ENCODE measurements at places on chromosomes 11 and 22.
A peak's percentile ranks its signal among the peaks of the same experiment; 100 is the strongest.

DNA sequence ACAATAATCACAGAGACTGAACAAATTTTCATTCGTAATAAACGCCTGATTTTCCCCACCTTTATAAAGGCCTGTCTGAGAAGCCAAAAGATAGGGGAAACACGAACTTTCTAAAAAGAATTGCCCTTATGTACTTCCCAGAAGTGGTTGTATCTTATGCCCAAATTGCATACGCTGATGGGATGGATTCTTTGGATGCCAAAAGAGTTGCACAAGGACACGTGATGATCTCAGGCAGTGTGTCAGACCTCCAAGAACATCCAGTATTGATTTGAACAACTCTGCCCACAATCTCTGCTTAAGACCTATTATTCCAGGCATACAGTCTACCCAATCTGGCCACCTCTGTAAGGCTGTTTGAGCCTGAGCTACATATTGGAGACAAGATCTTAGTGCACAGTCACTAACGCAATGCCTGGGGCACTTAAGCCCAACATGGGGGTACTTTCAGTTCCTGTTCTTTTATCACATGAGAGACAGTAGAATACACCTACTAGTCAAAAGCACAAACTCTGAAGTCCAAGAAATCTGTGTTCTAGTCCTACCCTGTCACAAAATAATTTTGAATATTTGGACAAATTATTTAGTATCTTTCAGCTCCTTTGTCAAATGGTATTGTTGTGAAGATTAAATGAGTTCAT is 38.9 kb downstream of the OR10A6 start:
- no peaks in the 10 kb centered on the region for H3K27me3 ChIP-seq
- no peaks in the 10 kb centered on the region for H3K36me3 ChIP-seq
- peaks cover 36% of the 10 kb centered on the region for H3K4me1 ChIP-seq
- no peak for DNase-seq
- no peak overlapping the region for H3K27ac ChIP-seq

DNA sequence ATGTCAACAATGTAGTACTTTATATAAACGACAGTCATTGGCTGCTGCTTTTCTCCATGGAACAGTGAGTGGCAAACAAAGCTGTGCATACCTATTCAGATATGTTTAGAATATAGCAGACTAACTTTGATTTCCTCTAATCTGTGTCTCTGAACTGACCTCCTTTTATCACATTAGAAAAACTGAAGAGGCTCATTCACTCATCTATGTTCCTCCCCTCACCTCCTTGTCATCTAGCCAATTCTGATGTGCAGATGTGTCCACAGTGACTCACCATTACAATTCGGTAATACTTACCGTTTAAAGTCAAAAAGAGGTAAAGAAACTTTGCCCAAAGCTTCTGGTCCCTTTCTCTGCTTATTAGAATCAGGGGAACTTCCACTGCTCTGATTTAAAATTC is 51.5 kb upstream of the RPS13 start:
- no peak for DNase-seq
- no peak overlapping the region for H3K27ac ChIP-seq
- H3K36me3 ChIP-seq = no peaks in the 10 kb centered on the region
- H3K4me1 ChIP-seq = no peaks in the 10 kb centered on the region
- H3K27me3 ChIP-seq = no peaks in the 10 kb centered on the region

- DNase-seq = no peak
- H3K27ac ChIP-seq = no peak overlapping the region
- H3K36me3 ChIP-seq = no peaks in the 10 kb centered on the region
- no peaks in the 10 kb centered on the region for H3K4me1 ChIP-seq
Observed at GRCh38 chr11:122893131-122893530, 10.6 kb downstream of the JHY start.

GRCh38 chr11:128357073-128357472 is 230.3 kb downstream of the ETS1 start:
- no peaks in the 10 kb centered on the region for H3K4me1 ChIP-seq
- no peak for DNase-seq
- H3K4me3 ChIP-seq = no peak overlapping the region
- no peaks in the 10 kb centered on the region for H3K27me3 ChIP-seq
- H3K27ac ChIP-seq = no peak overlapping the region

GRCh38 chr11:3104051-3104714 is 47.0 kb upstream of the CARS1 start:
- H3K27ac ChIP-seq = no peak overlapping the region
- H3K27me3 ChIP-seq = no peaks in the 10 kb centered on the region
- no peak for DNase-seq
- H3K4me3 ChIP-seq = no peak overlapping the region
- no peaks in the 10 kb centered on the region for H3K4me1 ChIP-seq
- H3K36me3 ChIP-seq = no peaks in the 10 kb centered on the region

GRCh38 chr22:17841836-17842235 is 67.6 kb upstream of the BID start:
- no peaks in the 10 kb centered on the region for H3K4me1 ChIP-seq
- H3K27ac ChIP-seq = no peak overlapping the region
- no peaks in the 10 kb centered on the region for H3K27me3 ChIP-seq
- H3K4me3 ChIP-seq = no peak overlapping the region

- H3K27me3 ChIP-seq = no peaks in the 10 kb centered on the region
- no peak overlapping the region for H3K4me3 ChIP-seq
- H3K36me3 ChIP-seq = no peaks in the 10 kb centered on the region
- no peak for DNase-seq
- H3K27ac ChIP-seq = no peak overlapping the region
- no peaks in the 10 kb centered on the region for H3K4me1 ChIP-seq
Observed at GRCh38 chr11:110738641-110739040, 26.4 kb upstream of the ARHGAP20 start.

GRCh38 chr22:50712341-50713007 is 25.5 kb upstream of the ACR start:
- peak; percentile 40 for DNase-seq
- no peaks in the 10 kb centered on the region for H3K27me3 ChIP-seq
- H3K4me3 ChIP-seq = no peak overlapping the region
- peaks cover 5% of the 10 kb centered on the region for H3K4me1 ChIP-seq

DNA sequence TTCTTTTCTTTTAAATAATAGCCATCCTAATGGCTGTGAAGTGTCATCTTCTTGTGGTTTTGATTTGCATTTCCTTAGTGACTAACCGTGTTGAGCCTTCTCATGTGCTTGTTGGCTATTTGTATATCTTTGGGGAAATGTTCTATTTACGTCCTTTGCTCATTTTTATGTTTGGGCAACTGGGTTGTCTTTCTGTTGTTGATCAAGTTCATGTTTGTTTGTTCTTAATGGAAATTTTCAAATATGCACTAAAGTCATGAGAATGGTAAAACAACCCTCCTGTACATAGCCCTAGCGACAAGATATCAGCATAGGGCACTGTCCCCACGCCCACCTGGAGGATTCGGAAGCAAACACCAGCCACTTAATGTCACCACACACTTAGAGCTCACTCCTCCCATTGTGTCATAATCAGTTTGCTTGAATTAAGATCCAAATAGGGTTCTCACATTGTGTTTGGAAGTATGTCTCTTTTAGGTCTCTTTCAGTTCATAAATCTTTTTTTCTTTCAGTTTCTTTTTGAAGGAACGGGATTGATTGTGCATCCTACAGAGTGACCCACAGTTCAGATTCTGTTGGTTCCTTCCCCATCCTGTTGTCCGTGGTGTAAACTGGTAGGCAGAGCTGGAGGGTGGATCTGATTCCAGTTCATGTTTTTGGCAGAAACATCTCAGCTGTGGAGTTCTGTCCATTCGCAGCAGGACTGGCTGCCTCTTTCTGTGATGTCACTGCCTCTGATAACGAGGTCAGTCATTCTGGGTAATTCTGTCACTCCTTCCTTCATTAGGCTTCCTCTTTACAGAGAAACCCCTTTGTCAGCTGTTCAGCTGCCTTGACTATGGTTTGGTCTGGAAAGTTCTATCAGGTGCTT is 26.4 kb upstream of the ADORA2A start:
- H3K36me3 ChIP-seq = peaks cover 6% of the 10 kb centered on the region
- no peaks in the 10 kb centered on the region for H3K27me3 ChIP-seq
- DNase-seq = no peak
- H3K27ac ChIP-seq = no peak overlapping the region
- H3K4me3 ChIP-seq = no peak overlapping the region

- no peak for DNase-seq
- no peak overlapping the region for H3K27ac ChIP-seq
- H3K4me1 ChIP-seq = no peaks in the 10 kb centered on the region
- no peaks in the 10 kb centered on the region for H3K27me3 ChIP-seq
- H3K4me3 ChIP-seq = no peak overlapping the region
Observed at GRCh38 chr11:37442576-37442975, 844.5 kb upstream of the RAG2 start.

DNA sequence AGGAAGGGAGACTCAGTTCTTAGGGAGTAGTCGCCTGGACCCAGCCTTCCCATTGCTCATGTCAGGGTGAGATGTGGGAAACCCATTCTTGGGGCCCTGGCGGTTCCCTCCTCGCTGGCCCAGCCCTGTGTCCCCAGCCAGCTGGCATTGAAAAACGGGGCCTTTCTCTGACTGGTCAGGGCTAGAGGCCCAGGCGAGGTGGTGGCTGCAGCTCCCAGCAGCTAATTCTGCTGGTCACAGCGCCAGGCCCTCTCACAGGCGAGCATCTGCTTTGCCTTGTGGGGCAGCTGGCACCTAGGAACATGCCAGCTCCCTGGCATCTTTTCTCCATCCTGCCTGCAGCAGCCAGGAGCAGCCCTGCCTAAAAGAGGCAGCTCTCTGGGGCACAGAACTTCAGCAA is 20.1 kb downstream of the TSPAN18 start:
- no peaks in the 10 kb centered on the region for H3K4me1 ChIP-seq
- H3K4me3 ChIP-seq = no peak overlapping the region
- H3K27me3 ChIP-seq = no peaks in the 10 kb centered on the region
- DNase-seq = no peak

DNA sequence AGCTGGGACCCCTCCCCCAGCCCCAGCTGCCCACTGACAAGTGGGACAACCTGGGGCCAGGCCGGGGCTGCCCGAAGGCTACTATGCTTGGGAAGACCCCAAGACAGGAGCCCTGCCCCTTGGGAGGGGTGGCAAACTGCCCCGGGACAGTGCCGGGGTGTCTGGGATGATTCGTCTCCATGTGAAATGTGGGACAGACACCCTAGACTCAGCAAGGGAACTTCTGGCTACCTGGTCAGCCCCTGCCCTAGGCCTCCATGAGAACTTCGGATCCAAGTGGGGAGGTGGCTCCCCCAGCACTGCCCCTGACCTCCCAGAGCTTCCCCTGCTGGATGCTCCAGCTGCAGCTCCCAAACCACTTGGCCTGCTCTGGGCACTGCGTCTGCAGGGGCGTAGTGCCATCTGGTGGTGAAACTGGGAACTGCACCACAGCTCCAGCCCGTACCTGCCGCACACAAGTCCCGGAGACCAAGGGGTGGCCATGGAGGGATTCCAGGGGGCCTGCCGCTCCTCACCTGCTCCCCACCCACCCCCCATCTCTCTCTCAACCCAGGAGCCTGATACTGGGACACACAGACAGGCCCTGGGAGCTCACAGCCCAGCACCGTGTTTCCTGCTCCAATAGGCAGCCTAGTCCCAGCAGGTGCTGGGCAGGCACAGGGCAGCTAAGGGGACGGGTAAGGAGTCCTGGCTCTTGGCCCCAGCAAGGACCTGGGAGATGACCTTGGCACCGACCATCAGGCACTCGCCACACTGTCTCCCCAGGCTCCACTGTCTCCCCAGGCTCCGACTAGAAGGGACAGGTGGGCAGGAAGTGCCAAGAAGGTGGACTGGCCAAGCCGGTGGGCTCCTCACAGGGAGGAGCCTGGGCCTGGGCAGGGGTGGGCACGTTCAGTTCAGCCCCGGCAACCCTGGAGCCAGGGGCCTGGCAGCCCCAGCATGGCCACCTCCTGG is 194.1 kb downstream of the IGLL1 start:
- H3K27ac ChIP-seq = no peak overlapping the region
- peak; percentile 65 for DNase-seq
- H3K4me3 ChIP-seq = no peak overlapping the region
- no peaks in the 10 kb centered on the region for H3K27me3 ChIP-seq
- no peaks in the 10 kb centered on the region for H3K36me3 ChIP-seq
- no peaks in the 10 kb centered on the region for H3K4me1 ChIP-seq

GRCh38 chr22:29267462-29267857 is 321 bp downstream of the RHBDD3 start:
- DNase-seq = no peak
- no peaks in the 10 kb centered on the region for H3K27me3 ChIP-seq
- no peaks in the 10 kb centered on the region for H3K36me3 ChIP-seq

DNA sequence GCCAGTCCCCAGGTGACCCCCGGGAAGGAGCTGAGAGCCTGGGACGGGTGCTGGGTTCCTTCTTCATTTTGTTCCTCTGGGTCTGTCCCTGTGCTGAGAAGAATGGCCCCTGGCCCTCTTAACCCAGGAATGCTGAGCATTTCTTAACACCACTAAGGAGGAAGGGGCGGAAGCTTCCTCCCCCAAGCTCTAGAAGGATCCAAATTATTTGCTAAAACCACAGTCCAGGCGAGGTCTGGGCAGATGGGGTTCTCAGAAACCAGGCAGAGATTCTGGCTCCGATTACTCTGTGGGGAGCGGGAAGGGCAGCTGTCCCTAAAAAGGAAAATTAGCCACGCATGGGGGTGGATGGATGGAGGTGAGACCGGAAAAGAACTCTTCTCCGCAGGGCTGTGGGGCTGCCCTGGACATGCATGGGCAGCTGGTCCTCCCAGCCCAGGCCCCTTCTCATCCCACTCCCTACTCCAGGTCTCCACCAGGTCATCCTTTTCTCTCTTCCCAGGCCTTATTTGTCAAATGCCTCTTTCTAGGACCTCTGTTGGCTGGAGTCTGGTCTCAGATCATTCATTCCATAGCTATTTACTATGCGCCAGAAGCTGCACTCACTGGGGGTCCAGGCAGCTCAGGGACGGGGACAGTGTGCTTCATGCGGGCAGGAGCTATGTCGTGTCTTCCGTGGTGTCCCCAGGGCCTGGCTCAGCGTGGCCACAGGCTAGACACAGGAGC is 45.0 kb upstream of the MYH9 start:
- no peak overlapping the region for H3K4me3 ChIP-seq
- no peak for DNase-seq
- H3K27ac ChIP-seq = peak overlapping the region; percentile 25
- no peaks in the 10 kb centered on the region for H3K27me3 ChIP-seq
- peaks cover 45% of the 10 kb centered on the region for H3K4me1 ChIP-seq

DNA sequence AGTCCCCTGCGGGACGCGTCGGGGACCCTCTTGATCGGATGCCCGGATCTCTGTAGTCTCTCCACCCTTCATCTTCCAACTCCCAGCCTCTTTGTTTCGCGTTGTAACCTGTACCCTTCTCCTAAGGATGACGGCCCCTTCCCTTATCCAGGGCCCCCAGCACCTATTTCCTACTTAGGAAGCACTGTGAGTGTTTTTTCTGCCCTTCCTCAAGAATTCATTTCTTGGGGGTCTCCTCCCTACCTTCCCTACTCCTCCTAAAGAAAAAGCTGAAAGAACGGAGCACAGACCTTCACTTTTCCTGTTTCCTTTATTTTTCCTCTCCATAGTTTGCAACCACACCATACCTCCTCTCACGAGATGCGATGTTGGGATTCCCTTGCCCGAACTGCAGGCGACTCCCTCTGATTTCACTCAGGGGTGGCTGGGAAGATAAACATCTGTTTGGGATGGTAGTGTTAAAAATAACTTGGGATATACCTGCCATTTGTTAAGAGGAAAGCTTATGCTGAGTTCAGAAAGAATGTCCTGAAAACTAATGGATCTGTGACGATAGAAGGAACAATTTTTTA is 593 bp downstream of the FAM118B start:
- no peaks in the 10 kb centered on the region for H3K4me1 ChIP-seq
- no peak overlapping the region for H3K27ac ChIP-seq
- no peaks in the 10 kb centered on the region for H3K27me3 ChIP-seq
- H3K4me3 ChIP-seq = peak overlapping the region; percentile 75
- H3K36me3 ChIP-seq = peaks cover 6% of the 10 kb centered on the region
- no peak for DNase-seq

GRCh38 chr22:28488825-28489224 is 190.8 kb downstream of the TTC28 start:
- DNase-seq = no peak
- H3K27ac ChIP-seq = no peak overlapping the region
- no peak overlapping the region for H3K4me3 ChIP-seq
- H3K27me3 ChIP-seq = no peaks in the 10 kb centered on the region

GRCh38 chr11:63672936-63673539 is 1.9 kb upstream of the ATL3 start:
- H3K27ac ChIP-seq = no peak overlapping the region
- peaks cover 17% of the 10 kb centered on the region for H3K4me1 ChIP-seq
- H3K4me3 ChIP-seq = no peak overlapping the region

All from pancreas (tissue), 10 donors.